T47D (cell line): ENCODE measurements at places on chromosomes 5 and 9.

DNA sequence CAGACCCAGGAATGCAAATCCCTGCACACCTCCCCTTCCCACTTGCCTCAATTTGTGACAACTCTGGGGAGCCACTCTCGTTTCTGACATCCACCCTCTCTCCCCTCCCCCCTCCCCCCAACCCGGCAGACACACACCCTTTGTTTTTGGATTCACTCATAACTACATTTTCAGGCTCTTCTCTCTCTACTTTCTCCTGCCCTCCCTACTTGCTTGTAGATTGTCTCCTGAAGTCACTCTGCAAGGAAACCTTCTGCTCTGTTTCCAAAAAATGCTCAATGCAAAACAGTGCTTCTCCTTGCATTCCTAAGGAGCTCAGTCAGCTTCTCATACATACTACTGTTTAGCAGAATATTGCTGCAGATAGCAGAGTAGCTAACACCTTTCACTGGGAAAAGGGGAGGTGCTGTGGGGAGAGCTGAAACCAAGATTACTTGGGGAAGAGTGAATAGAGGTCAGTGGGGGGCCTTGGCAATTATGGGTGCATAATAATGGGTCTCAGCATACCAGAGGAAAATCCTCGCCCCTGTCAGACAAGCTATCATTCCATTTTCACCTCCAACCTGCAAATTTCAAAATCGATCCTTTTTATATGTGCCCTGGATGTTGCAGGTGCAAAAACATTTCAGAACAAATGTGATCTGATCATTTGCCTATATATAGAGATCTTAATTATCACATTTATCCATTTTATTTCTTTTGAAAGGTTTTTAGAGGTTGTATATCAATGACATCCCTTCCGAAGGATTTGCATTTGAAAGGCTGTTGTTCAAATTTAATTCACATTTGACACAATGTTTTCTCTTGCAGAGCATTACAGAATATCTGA is 1860.7 kb upstream of the WWC1 start:
- no peak for DNase-seq

DNA sequence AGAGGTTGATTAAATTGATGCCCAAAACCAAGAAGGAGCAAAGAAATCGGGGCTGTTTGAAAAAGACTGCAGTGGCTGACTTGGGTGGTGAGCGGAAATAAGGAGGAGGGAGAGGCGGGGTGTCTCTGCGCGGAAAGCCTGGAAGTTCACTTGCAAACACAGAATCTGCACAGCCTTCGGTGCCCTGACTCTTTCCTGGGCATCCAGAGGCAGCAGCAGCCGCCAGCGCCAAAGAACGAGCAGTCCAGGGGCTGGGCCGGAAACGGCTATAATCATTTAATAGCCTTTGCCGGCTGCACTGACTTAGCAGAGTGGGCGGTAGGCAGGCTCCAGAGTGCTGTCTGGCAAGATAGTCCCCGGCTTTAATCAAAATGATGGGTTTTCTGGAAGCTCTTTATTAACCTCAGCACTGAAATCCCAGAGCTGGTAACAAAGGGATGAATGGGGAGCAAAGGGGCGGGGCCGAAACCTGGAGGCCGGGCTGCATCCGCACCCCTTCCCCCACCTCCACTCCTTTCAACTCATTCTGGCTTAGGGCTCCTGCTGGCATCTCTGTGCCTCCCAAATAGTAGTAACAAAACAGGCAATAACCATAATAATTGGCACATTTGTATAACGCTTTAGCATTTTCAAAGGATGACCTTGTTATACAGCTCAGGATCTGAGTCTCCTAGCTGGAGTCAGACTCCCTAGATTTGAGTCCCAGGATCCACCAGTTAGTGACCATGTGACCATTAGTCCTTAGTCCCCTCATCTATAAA is 35.7 kb downstream of the PCDHAC2 start:
- DNase-seq, result no peak

GRCh38 chr9:131178382-131178781 is 53.0 kb downstream of the NUP214 start:
- DNase-seq, result peak; percentile 76

- no peak for DNase-seq
These were observed 3.3 kb upstream of the NKD2 start for GRCh38 chr5:1005249-1005851.

DNA sequence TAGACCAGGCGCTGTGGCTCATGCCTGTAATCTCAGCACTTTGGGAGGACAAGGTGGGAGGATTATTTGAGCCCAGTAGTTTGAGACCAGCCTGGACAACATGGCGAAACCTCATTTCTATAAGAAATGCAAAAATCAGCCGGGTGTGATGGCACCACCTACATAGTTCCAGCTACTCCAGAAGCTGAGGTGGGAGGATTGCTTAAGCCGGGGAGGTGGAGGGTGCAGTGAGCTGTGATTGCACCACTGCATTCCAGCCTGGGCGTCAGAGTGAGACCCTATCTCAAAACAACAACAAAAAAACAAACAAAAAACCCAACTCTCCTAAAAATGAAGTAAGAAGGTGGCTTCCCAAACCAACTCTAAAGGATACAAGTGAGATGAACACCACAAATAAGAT is 23.0 kb downstream of the IARS1 start:
- no peak for DNase-seq

GRCh38 chr5:150311015-150311692 is 8.4 kb upstream of the ARSI start:
- no peak for DNase-seq

DNA sequence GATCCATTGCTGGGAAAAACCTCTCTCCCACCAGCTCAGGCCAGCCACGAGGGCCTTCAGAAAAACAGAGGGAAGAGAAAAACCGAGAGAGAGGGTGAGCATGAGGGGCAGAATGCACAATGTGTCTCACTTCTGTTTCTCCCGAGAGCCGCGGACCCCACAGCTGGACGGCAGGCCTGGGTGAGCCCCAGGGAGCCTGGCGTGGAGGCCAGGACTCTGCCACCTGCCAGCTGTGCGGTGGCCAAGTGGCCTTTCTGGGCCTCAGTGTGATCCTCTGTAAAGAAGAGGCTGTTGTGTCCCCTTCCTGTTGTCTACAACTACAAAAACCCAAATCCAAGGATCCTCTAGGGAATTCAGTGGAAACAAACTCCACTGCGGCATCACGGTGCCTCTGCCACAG is 179.3 kb downstream of the PAX5 start:
- no peak for DNase-seq

GRCh38 chr9:130728721-130729120 is 35.1 kb downstream of the EXOSC2 start:
- DNase-seq, result no peak
